ENCODE measurements at places on chromosomes 3 and 15.
A peak's percentile ranks its signal among the peaks of the same experiment; 100 is the strongest.

GRCh38 chr3:184540777-184541681, 20.6 kb upstream of the EPHB3 start:
- DNase-seq: peak; percentile 84

- DNase-seq: no peak
Observed at GRCh38 chr3:61839256-61839655, 277.9 kb downstream of the PTPRG start.

DNA sequence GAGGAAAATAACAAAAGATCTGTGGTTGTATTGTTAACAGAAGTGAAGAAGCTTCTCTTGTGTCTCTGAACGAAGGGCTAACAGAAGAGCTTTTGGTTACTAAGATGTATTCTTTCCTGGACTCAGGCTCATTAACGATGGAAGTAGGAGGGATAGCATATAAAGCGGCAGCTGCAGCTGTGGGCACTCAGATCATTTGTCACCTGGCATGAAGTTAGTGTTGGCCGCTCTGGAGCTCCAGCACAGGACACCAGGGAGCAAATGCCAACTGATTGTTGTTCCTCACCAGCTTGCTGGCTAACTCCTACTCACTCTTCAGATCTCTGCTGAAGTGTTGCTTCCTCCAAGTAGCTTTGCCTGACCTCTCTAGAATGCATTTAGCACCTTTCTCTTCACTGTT, 15.5 kb upstream of the SLITRK3 start:
- DNase-seq: no peak

- no peak for DNase-seq
Observed at GRCh38 chr3:30347679-30348216, 258.7 kb upstream of the TGFBR2 start.

GRCh38 chr3:52153389-52154096, 680 bp downstream of the POC1A start:
- DNase-seq: peak; percentile 11

DNA sequence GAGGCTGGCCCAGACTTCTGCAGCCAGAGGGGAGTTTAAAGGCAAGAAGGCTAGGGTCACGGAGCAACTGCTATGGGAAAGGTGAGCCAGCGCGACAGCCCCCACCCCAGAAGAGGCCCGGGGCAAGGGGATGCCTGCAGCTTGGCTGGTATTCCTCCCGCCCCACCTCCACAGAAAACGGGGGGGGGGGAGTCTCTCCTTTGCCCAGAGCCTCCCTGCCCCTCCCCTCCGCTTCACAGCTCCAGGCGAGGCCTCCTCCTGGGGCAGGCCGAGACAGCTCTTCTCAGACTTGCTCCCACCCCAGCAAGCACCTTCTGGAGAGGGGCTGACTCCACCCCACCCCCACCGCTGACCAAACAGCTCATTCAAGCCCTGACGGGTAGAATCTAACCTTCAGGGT, 13.4 kb downstream of the ANP32A start:
- DNase-seq: no peak

DNA sequence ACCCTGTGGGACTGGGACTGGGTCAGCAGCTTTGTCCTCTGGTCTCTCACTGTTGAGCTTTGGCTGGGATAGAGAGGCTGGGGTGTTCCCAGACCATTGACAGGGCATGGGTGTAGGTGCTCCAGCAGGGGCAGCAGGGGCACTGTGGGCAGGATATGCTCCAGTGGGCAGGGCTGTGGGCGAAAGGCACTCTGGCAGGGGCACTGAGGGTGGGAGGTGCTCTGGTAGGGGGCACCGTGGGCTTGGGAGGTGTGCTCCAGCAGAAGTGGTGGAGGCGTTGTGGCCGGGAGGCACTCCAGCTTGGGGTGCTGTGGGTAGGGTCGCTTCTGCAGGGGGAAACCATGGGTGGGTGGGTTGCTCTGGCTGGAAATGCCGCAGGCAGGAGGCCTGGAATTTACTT, 62.1 kb downstream of the LRRC49 start:
- DNase-seq: no peak

- DNase-seq: no peak
Observed at GRCh38 chr15:92079647-92080255, 226.2 kb downstream of the SLCO3A1 start.

DNA sequence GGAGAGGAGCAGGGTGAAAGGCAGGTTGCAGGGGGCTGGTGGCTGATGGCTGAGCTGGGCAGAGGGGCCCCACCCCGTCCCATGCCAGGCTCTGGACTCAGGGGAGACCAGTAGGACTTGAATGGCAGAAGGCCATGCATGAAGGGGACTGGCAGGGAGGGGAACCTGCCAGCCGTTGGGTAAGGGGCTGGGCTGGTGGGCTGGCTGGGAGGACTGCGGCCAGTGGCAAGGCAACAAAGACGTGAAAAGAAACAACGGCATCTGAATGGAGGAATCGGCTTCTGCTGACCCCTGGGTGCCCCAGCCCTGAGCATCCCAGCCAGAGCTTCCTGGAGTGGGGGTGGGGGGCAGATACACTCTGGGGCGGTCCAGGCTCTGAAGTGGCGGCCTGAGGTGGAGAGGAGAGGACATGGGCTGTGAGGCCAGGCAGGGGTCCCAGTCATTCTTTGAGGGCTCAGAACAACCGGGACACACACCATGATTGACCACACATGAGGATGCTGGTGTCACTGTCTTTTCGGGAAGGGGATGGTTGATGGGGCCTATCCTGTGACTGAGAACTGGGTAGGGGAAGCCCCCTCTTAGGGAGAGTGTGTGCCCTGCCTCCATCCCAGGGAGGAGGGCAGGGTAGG, 11.7 kb downstream of the GLYCTK start:
- DNase-seq: no peak

DNA sequence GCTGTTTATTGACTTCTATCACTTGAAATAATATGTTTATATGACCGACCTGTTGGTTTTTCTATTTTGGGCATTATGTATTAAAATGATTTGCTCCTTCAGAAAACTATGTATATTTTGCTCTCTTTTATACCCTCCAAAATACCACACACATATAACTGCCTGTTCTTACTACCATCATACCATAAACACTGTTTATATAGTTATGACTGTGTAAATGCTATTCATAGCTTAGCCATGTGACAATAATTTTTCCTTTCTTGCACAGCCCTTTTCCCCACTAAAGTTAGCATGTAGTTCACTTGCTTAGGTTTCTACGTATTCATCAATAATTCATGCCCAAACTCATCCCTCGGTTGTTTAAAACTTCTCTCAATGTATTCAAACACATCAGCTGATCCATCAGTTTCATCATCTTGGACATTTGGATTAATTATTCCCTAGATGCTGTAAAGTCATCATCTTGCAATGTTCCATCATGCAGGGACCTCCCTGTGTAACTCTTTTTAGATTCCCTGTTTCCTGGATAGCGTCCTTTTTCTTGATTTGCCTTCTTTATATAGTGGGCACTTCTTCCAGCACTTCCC, 8.2 kb upstream of the RYK start:
- DNase-seq: no peak

DNA sequence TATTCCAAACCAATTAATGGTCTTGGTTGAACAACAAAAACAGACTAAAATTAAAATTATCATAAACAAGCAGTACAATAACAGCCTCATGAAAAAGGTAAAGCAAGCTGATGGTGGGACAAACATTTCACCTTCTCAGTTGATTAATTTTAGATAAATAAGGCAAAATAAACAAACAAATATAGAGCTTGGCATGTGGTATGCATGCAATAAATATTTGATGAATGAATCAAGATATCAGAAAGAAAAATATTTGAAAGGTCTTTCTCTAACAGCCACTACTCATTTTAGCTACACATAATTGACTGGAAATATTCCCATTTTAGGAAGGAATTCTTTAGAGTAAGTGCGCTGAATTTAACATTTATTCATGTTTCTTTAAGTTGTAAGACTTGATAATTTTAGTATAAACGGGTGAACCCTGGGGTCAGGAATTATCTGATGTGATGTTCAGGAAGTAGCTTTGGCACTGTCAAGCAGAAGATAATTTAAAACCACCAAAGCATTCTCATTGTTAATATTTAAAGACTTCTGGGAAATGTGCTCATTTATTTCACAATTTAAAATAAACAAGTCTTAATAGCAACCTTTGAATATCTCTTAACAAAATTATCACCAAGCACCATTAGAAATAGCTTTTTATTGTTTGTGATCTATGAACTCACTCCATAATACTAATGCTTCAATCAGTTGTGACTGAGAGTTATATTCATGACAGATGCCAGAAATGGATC, 372.3 kb upstream of the TGFBR2 start:
- no peak for DNase-seq

GRCh38 chr3:5330152-5330810, 142.8 kb downstream of the EDEM1 start:
- no peak for DNase-seq

Measured in pancreas (tissue), 10 donors.